Activated CD4-positive, CD25-positive, alpha-beta regulatory T cell treated with anti-CD3 and anti-CD28 coated beads, Interleukin-2, amount 50 U/mL, for 72 hours (primary cell): ENCODE measurements at places on chromosomes 6 and 20.

DNA sequence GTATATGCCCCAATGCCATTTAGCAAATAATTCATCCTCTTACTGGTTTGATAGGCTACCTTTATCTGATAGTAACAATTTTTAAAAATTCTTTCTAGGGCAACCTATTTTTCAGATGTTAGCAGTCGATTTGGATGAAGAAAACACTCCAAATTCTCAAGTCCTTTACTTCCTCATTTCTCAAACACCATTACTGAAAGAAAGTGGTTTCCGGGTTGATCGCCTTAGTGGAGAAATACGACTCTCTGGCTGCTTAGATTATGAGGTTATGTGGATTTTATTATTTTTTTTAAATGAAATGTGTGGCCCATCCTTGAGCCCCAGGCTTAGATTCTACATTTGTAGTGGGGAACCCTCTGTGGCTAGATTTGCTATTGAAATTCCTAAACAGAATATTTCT is 26.3 kb downstream of the CDH26 start:
- no peak for DNase-seq

DNA sequence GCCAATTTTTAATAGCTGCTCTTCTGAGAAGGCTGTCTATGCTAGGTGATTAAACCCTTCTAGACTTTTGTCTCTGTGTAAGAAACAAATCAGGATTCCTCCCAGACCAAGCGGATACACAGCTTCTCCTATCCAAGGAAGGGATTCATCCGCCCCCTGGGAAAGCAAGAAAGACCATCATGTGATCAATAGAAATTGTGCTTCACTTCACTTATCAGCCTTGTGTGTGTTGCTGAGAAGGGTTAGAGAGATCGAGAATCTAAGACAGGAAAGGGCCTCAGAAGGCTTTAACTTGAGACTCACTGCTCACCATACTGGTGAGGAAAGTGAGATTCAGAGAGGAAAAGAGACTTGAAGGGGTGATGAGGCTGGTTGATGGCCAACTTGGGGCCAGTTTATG is 1.5 kb downstream of the ABCC10 start:
- no peak for DNase-seq

DNA sequence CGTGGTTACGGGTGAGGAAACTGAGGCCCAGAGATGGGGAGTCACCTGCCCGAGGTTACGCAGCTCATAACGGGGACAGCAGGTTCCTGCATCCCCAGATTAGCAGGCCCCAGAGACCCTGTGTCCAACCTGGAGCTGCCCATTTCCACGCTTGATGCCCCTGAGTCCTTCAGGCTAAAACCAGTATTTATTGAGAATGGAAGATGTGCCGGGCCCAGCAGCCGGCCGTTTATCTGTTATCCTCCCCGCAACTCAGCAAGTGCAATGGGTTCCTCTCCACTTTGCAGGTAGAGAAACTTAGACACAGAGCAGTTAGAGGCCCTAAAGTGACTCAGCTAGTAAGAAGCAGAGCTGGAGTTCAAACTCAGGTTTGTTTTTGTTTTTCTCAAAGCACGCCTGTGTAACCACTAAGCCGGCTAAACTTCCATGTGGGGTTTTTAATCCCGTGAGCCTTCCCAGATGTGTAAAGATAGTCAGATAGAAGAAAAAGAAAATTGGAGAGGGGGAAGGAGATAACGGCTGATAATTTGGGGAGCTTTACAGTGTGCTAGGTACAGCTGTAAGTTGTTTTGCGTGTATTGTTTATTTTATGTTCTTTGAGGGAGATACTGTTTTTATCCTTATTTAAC is 775 bp downstream of the PFDN4 start:
- DNase-seq: no peak

- DNase-seq: no peak
Measured at GRCh38 chr6:45679631-45680030, 301.9 kb upstream of the SUPT3H start.

GRCh38 chr6:134468633-134469032 is 150.7 kb upstream of the SGK1 start:
- DNase-seq: no peak

GRCh38 chr6:124873066-124873410 is 89.2 kb upstream of the RNF217 start:
- DNase-seq: no peak

DNA sequence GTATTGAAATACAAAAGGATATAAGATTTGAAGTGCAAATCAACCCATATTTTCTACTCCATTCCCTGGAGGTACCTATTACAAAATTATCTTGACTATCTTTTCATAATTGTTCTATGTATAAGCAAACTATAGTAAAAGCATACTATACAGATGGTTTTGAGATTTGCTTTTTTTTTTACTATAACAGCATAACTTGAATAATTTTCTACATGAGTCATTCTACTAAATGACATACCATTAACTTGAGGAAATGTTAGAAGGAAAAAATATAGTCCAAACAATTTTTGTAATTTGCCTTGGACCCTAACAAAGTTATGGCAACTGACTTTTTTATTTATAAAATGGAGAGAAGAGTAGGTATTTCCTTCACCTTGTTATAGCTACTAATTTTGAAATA is 472.7 kb downstream of the PKHD1 start:
- no peak for DNase-seq

- no peak for DNase-seq
Measured at GRCh38 chr20:56835829-56836550, 206.9 kb downstream of the TFAP2C start.

- DNase-seq: no peak
Measured at GRCh38 chr6:122476131-122476530, 4.5 kb upstream of the SERINC1 start.

GRCh38 chr6:55447891-55448290 is 120.6 kb downstream of the GFRAL start:
- DNase-seq: no peak

- DNase-seq: no peak
Measured at GRCh38 chr6:129750360-129750759, 40.4 kb upstream of the ARHGAP18 start.

- no peak for DNase-seq
Measured at GRCh38 chr6:26536571-26537159, 1.5 kb upstream of the HMGN4 start.

GRCh38 chr20:14712302-14712739 is 374.9 kb upstream of the FLRT3 start:
- DNase-seq: no peak

GRCh38 chr6:35445691-35446090 is 6.4 kb upstream of the FANCE start:
- DNase-seq: no peak

DNA sequence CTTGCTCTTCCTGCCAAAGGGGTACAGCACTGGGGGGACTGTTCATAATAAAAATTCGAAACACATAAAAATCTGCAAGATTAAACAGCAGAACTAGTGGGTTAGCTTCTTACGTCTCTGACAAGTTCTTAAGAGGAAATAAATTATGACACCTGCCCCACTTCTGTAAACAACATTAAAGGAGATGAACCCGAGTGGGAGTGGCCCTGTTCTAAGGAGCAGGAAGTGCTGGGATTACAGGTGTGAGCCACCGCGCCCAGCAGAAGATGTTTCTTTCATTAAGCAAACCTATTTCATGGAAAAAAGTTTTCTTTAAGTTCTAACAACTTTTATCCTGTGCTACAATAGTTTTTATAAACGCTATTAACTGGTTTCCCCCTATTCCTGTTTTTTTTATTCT is 24.6 kb downstream of the USP45 start:
- DNase-seq: no peak

GRCh38 chr6:31769684-31770371 is 7.3 kb downstream of the VWA7 start:
- peak; percentile 78 for DNase-seq

DNA sequence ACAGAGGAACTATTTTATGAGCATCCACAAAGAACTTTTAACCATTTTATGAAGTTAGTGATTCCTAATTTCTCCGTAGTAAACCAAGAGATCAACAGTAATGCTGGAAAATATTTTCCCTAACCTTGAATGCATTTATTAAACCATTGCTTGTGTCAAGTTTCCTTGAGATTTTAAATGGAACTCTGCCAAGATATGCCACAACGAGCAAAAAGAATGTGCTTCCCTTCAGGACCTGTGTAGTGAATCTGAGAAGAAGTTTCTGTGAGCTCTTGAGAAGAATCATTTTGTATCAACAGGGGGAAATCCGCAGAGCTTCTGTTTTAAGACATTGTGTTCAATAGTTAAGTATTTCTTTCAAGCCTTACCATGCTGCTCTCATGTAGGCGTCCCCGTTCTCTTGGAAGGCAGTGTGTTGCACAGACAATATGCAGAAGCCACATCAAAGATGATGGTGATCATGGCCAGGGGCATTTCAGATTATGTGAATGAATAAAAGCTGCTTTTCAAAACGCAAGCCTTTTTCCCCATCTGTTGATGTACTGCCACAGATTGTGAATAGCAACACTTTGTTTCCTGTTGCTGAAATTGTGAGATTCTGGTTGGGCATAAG is 439.8 kb downstream of the BMP2 start:
- DNase-seq: no peak

DNA sequence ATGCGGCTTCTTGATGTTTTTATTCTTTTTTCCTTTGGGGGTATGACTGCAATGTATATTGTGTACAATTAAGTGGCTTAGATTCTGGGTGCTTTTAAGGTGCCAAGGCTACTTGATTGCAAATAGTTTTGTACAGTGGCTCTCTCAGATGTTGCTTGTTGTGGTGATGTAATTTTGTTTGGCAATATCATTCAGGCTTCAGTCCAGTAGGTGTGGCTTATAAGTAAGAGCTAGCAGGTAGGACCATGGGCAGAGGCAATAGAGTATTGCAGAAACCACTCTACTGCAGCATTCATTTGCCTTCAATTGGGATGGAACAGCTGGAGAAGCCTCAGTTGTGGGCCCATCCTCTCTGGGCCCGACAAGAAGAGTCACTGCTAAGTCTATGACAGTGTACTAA is 407.9 kb upstream of the MAN1A1 start:
- no peak for DNase-seq

DNA sequence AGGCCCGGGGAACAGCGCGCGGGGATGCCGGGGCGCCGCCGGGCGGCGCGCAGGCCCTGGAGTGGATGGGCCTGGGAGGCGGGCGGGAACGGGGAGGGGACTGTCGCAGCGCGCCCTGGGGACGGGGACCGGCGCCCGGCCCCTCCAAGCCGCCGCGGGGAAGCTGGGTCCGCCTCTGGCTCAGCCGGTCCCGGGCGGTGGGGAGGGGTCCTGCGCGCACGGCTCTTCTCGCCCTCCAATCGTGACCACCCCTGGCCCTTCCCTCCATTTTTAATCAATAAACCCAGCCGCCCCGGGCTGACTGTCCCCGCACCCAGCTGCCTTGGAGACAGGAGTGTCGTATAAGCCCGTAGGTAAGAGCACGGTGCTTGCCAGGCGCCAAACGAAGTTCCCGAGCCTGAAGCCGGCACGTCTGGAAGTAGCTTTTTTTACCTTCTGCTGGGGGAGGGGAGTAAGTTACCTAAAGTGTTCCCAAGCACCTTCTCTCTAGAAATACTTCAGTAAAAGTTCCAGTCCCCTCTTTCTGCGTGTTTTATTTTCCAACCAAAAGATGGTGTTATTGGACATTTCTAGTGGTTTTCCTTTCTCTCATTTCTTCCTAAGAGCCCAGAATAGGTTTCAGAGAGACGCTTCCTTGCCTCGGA is 780 bp upstream of the TAF4 start:
- peak; percentile 64 for DNase-seq

DNA sequence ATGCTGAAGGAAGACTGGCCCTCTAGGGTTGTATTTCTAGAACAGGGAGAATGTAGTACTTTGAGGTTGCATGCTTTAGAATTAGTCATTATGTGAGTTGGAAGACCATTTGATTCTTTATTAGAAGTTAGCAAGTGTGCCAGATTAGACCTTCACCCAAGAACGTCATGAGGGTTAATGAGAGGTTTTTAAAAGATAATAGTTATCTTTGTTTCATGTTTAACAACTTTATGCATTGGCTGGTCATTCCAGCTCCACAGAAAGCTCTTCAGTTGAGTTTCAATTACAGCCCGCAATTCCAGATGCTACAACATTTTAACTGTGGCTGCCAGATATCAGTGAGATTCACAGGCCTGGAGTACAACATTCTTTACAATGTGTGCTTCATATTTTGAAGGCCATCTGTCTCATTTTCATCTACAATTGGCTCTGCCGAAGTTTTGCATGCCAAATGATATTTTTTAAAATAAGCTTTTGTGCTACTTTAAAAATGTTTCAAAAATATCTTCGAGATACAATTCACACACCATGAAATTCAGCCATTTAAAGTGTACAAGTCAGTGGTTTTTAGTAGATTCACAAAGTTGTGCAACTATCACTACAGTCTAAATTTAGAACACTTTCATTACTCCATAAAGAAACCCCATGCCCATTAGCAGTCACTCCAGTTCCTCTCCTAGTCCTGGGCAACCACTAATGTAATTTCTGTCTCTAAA is 61.1 kb upstream of the FBXO30 start:
- no peak for DNase-seq

GRCh38 chr6:112592159-112592558 is 245.0 kb downstream of the RFPL4B start:
- DNase-seq: no peak

DNA sequence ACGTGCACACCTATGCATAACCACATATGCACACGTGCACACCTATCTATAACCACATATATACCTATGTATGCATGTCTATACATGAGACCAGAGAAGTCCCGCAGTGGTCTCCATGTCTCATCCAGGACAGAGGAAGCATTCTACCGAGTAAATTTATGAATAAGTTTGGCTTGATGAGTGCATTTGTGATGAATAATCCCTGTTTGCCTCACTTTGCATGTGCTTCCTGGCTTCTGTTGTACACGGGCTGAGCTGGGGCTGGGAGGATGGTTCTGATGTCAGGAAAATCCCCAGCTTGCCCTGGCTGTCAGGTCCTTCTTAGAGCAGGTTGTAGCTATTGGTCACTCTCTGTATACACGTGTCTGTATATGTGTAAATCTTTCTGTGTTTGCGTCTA is 157.6 kb upstream of the RPS6KA2 start:
- no peak for DNase-seq

DNA sequence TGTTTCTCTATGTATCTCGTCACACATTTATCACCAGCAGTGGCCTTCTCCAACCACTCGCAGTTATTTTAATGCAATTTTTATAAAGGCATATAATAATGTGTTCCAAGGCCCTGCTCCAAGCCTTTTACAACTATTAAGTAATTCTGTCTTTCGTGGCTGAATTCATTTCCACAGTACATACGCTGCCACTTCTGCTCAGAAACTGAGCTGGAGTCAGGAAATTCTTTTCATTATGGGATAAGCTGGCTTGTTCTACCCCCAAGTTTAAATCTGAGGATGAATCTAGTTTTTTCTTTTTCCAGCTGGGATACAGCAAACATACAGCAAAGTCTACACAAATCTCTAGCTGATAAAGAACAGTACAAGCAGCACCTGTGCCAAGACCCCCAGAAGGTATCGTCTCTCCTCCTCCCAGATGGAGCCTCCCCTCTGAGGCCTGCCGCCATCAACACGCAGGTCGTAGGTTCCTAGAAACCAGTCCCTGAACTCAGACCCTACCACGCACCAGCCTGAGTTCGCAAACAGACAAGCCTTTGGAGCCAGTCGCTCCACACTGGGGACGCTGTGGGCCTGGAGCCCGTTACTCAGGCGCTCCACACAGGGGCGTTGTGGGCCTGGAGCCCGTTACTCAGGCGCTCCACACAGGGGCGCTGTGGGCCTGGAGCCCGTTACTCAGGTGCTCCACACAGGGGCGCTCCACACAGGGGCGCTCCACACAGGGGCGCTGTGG is 263.5 kb downstream of the THBS2 start:
- DNase-seq: no peak
